NCI-H2107 (cell line): ENCODE measurements at places on chromosomes 7 and 10.

GRCh38 chr7:157211690-157212089 lies 73.0 kb downstream of the UBE3C start:
- DNase-seq = peak; percentile 58

DNA sequence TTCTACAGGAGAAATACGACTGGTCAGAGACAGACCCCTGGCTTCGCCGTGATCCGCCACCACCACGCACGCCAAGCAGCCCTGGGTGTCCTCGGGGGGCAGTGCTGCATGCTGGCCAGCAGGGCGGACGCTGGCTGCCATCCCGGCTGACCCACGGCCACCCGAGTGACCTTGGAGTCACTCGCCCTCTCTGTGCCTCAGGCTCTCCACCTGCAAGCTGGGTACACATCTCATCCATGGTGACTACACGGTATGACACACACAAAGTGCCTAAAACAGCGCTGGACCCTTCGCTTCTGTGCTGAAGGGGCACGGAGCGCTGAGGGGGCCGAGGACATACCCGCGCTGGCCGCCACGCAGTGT lies 62.0 kb upstream of the RNF32 start:
- no peak for DNase-seq

- DNase-seq = no peak
Observed at GRCh38 chr10:100909501-100910263, 3.1 kb upstream of the SLF2 start.

DNA sequence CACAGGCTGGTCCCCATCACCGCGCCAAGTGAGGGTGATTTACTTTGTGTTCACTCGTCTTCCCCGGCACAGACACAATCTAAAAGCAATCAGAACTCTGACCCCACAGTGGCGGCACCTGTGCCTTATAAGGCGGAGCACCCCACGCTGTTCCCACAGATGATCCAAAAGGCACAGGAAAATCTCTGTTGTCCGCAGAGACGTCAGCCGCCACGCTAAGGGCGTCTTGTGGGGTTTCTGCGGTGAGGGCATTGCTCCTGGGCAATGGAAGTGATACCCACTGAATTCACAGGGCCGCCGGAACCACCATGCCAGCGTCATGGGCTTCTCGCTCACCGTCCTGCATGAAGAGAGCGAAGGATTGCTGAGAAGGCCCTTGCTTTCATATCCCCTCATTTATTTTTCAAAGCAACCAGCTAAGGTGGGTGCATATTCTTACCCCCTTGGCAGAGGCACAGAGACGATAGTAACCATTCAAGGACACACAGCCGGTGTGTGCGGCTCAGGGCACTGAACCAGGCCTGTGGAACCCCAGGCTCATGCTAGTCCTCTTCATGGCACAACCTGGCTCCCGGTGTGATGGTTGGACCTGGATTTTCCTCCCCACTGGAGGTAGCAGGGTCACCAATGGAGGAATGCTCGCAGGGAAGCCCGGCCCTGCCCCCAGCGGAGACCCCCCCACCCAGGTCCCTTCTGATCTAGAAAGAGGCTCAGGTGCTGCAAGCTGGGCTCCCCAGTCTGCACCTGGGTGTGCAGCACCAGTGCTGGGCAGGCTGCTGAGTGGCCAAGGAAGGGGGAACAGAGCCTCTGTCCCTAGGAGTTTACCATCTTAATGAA lies 279.0 kb downstream of the TCERG1L start:
- no peak for DNase-seq

DNA sequence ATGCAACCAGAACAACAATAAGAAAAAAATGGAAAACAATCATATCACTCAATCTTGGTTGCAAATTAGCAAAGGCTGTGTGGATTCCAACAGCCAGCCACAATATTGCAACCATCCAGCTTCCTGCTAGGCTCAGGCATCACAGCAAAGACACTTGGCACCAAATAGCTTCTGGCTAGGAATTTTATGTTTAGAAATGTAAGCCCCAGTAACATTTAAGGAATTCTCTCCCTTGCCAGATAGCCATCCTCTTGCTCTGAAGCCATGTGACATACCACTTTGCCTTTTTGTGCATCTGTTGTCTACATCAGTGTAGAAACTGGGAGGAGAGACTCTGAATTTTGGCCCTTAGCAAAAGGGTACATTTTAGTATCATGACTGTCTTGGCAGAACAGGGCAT lies 22.2 kb downstream of the MKX start:
- no peak for DNase-seq

- no peak for DNase-seq
Observed at GRCh38 chr7:41439515-41439879, 263.4 kb downstream of the INHBA start.

GRCh38 chr7:95569720-95570119 lies 26.6 kb downstream of the PDK4 start:
- DNase-seq = no peak

DNA sequence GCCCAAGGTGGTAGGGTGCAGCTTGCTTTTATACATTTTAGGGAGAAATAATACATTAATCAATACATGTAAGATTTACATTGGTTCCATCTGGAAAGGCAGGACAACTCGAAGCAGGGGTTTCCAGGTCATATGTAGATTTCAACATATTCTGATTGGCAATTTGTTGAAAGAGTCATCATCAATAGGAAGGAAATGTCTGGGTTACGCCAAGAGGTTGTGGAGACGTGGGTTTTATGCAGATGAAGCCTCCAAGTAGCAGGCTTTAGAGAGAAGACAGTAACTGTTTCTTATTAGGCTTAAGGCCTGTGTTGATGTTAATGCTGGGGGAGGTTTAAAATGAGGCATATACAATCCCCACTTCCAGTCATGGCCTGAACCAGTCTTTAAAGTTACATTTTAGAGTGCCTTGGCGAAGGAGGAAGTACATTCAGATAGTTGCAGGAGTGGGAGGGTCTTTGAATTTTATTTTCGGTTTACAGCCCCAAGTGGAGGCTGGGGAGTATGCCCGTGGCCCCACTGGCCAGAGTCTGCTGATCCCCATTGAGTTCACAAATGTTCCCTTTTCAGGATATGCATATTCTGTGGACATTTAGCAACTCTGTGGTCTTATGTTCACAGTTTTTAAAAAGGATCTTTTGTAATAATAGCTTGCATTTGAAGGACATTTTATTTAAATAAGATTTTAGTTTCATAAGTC lies 166.0 kb upstream of the GDF10 start:
- no peak for DNase-seq

- DNase-seq = no peak
Observed at GRCh38 chr7:95092324-95092723, 184.9 kb downstream of the PPP1R9A start.

DNA sequence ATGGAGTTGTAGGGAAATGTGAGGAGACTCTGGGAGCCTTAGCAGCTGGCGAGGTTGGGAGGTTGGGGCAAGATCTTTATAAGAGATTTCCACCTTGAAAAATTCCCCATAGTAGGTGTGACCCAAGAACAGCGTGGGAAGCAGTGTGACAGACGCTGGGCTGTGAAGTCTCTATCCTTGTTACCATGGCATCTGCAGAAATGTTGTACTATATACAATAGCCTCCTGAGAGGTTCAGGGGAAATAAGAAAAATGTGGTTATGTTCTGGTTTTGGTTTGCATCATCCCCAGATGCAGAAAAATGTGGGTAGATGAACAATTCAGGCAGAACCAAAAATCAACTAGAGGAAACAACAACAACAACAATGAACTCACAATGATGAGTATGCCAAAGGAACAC lies 498.6 kb downstream of the SH2D4B start:
- DNase-seq = no peak

- no peak for DNase-seq
Observed at GRCh38 chr7:155244675-155245074, 53.0 kb upstream of the INSIG1 start.

GRCh38 chr7:136061433-136061832 lies 84.3 kb upstream of the MTPN start:
- DNase-seq = no peak

- DNase-seq = no peak
Observed at GRCh38 chr10:20288060-20288459, 471.8 kb downstream of the PLXDC2 start.

GRCh38 chr10:9602998-9603397 lies 1414.7 kb upstream of the CELF2 start:
- DNase-seq = no peak

GRCh38 chr7:49714182-49714581 lies 59.3 kb upstream of the VWC2 start:
- no peak for DNase-seq

- no peak for DNase-seq
Observed at GRCh38 chr10:69329721-69330178, 51.5 kb downstream of the HK1 start.

DNA sequence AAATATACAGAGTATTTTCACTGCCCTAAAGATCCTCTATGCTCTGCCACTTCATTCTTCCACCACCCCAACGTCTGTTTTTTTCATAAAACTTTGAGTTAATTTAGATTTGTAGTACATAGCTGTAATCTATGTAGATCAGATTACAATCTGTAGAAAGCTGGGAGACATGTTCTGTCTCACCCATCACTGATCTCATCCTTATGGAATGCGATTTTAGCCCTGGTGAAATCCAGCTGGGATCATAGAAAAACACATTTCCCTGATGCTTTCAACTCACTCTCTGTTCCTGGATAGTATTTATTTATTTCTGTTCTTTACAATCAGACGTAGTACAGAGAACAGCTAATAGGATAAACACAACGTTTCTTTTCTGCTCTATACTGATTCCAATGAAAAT lies 521.0 kb downstream of the KIF20B start:
- no peak for DNase-seq

DNA sequence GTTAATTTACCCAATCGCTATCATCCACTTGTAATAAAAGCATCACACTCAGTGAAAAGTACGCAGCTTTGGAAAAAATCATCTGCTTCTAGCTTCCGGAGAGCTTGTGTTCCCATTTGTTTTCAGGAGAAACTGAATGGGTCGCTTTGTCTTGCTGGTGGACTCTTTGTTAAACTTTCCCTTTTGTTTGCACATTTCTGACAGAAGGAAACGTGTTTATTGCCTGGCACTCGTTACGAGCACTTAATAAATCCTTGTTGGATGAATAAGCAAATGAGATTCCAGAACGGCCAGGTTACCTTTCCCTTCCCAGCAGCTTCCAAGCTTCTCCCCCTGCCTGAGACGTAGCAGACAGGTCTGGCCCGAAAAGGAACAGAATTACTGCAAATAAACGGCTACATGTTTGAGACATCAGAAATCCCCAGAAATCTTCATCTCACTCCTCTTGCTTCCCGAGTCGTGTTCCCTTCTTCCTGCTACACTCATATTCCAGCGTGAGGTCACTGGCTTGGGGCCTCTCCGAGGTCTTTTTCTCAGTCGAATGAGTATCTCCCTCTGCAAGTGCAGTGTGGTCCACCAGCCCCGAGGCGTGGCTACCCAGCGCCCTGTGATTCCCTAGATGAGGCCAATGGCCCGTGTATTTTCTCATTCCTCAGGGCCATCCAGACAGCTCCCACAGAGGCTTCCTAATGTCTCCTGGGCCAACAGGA lies 167.2 kb downstream of the FRMD4A start:
- DNase-seq = no peak

- DNase-seq = no peak
Observed at GRCh38 chr10:24262929-24263590, 54.1 kb downstream of the KIAA1217 start.

DNA sequence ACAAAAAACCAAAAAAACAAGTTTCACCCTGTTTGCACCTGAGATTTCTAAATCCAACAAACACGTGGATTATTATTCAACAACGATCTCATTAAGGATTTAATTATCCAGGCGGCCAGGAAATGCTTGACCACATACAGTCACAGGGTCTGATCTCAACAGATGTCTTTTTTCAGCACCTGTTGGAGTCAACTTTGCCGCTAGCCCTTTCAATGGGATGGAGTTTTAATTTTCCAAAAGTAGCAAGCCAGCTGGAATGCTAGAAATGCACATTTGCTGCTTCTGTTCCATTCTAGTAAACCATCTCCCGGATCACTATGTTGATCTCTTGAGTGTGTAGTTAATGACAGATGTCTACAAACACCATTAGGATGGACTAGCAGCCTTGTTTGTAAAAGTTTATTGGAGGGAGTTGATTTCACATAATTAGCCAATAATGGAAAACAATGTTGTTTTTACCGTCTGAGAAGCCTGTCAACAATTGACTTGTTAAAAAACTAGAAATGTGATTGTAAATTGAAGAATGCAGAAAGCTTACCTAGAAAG lies 64.2 kb upstream of the DKK1 start:
- no peak for DNase-seq

- DNase-seq = no peak
Observed at GRCh38 chr7:149595541-149595940, 97.9 kb upstream of the ZNF746 start.

DNA sequence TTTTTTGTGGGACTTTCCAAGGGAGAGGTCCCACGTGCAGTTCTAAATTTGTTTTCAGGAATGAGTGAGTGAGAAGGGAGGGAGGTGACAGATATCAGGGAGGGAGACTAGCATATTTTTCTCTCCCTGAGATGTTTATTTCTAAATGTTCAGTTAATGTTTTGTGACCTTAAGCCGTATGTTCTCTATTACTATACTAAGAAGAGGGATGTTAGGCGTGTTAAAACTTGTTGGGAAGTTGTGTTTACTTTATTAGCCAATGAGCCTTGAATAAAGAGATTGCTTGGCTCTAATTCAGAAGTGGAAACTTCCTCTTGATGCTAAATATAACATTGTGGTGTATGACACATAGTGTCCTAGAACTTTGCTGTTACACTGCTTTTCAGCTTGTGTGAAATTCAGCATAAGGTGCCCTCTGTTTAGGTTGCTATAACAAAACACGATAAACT lies 37.3 kb downstream of the DNAH11 start:
- no peak for DNase-seq

DNA sequence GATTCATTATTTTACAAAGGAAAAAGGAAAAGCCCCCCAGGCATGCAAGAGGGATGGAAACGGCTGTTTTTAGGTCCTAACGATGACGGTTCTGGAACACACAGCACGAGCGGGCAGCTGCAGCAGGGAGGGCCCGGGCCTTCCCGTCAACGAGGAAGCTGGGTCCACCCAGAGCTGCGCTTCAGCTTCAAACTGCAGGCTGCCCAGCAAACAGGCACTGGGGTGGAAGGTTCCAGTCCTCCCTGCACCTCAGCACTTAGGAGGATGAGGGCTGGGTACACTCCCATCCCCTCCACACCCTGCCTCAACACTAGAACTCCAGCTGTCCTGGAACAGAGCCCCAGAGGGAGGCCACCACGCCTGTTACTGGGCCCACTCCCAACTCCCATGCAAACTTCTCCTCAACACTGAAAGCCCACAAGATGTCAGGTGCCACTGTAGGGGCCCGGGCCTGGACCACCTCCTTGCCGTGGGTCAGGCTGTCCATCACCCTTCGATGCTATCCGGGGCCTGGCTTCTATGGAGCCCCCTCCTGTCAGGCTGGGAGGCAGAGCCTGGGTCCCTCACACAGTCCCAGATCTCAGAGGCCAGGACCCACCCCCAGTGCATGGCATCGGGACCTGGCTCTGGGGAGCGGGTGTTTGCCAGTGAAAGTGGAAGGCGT lies 33.0 kb downstream of the PAPOLB start:
- no peak for DNase-seq

GRCh38 chr10:73889014-73889413 lies 14.7 kb upstream of the CAMK2G start:
- DNase-seq = no peak

GRCh38 chr7:148445260-148446044 lies 145.1 kb upstream of the C7orf33 start:
- DNase-seq = no peak
